ENCODE measurements at places on chromosomes 4 and X.

DNA sequence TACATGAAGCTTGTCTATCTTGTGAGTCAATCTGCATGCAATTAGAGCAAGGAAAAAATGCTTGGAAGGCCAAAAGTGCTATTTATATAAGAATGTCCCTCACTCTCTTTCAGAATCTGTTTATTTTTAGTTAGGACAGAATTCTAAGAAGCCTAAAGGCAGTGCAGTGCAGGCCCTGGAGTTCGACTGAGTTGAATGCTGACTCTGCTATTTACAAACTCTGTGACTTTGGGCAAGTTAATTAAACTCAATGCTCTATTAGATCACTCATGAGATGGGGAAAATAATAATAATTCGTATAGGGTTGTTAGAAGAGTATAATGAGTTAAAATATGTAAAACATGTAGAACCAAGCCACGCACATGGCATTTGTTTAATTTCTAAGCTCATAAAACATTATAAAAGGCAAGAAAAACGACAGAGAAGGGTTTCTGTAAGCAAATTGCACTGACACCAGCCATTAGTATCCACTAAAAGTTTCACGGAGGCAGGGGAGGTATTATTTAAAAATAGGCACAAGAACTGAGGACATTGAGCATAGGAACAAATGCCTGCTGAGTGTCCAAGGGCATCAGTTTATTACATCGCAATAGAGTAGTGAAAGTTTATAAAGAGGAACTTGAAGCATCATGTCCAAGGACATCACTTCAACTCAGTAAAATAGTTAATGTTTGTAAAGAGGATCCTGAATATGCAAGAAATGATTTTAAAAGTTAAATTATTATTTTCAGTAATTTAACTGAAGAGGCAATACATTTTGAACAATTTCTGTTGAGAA lies 115.0 kb upstream of the INPP4B start:
- DNase-seq: no peak

DNA sequence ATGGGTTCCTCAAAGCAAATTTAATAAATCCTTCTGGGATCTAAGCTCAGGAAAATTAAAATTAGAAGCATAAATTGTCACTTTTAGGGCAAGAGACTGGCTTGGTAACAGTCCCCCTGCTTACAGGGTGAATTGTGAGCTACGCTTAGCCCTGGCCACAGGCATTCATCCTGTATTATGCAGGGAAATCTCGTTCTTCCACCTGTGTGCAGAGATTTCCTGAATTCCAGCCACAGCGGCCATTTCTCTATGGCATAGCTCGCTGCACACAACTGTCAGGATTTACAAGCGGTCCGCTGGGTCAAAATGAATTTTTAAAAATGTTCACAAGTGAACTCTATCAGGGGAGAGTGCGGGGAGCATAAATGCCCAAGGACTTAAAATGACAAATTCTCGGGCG lies 111.9 kb downstream of the DCTD start:
- DNase-seq: no peak

- DNase-seq: no peak
Measured at GRCh38 chr4:24578364-24578763, 6.0 kb downstream of the DHX15 start.

DNA sequence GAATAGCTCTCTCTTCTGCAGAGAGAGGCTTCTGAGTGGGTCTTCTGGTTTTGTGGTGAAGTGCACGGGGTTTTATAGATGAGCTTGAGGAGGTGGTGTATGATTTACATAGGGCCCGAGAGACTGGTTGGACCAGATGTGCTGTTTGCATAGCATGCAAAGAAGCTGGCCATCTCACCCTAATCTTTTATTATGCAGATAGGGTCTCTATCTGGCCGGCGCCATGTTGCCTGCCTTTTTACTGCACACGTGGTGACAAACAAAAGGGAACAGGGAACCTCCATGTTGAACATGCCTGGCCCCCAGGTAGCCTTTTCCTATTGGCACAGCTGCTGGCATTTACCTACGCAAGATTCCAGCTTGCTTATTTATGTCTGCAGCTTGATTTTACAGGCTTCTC lies 473.3 kb upstream of the FAM47C start:
- no peak for DNase-seq

GRCh38 chr4:122481766-122482405 lies 25.4 kb upstream of the IL2 start:
- DNase-seq: no peak

GRCh38 chr4:149280806-149281205 lies 534.8 kb downstream of the IQCM start:
- no peak for DNase-seq

DNA sequence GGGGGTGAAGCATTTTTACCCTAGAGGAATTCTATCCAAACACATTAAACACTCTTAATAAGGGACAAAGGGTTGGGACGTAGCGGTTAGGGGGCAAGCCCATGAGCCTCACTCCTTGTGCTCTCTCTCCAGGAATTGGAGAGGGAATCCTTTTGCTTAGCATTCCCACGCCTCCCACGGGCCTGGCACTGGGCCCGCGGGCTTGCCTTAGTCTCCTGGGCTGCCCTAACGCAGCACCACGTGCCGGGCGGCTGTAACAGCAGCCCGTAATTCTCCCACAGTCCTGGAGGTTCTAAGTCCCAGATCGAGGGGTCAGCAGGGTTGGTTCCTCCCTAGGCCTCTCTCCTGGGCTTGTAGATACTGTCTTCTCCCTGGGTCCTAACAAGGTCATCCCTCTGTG lies 67.5 kb downstream of the TBL1X start:
- DNase-seq: no peak

DNA sequence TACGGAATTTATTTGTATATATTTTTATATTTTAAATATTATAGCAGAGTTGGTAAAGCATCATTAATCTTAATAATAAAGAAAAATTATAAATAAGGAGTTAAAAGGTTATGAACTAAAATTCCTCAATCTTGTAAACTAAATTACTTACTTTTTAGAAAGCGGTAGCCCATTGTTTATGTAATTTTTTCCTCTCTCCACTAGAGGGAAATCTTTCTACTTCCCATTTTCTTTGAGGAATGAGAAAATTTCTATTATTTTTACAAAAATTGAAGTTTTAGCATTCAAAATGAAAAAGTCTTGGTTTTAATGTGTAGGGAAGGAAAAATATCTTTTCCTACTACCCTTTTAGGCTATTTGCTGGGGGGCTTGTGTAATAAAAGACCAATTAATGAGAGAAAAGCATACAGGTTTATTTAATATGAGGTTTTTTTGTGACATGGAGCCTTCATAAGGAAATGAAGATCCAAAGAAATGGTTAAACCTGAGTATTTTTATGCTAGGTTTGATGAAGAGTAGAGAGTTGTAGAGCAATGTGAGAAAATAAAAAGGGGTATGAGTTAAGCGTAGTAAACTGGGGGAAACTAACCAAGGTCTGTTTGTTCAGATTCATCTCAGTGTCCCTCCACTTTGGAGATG lies 68.7 kb upstream of the ADAD1 start:
- DNase-seq: no peak

DNA sequence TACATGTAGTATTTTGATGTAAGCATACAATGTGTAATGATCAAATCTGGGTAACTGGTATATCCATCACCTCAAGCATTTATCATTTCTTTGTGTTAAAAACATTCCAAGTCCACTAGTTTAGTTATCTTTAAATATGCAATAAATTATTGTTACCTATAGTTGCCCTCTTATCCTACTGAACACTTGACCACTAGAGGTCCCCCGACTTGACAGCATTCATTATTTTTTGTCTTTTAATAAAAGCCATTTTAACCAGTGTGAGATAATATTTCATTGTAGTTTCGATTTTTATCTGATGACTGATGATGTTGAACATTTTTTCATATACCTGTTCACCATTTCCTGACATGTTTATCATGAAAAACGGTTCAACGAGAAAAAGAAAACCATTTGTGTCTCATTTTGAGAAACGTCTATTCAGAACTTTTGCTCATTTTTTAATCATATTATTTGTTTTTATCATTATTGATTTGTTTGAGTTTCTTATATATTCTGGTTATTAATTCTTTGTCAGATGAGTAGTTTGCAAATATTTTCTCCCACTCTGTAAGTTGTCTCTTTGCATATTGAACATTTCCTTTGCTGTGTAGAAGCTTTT lies 199.0 kb upstream of the CXXC4 start:
- DNase-seq: no peak

DNA sequence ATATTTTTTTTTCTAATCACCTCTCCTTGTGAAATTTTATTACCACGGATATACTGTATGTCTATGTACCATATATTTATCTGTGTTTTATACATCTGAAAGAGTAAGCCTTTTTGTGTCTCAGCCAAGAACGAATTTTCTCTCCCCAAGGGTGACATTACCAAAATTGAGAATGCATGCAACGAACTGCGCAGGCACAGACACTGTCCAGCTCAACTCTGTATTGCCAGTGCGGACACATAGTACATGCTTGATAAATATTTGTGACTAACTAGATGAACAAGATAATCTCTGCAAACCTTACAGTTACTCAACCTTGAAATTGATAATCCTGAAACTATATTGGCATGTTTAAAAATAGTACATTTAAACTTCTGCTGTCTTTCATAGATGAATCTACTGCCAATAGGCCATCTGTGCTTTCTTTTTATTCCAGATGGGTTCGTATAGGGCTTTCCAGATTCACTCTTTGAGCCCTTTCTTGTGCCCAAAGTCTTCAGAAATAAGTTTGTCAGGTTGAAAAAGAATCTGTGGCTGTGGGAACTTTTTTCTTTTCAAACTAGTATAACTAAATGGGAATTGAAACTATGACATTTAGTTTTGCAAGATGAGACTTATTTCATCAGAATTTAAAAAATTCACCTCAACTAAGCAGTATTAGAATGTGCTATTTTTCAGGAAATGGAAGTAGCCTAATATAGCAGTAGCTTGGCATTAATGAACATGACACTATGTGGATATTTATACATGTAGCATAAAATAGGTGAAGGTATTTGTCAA lies 38.9 kb downstream of the DTHD1 start:
- no peak for DNase-seq

DNA sequence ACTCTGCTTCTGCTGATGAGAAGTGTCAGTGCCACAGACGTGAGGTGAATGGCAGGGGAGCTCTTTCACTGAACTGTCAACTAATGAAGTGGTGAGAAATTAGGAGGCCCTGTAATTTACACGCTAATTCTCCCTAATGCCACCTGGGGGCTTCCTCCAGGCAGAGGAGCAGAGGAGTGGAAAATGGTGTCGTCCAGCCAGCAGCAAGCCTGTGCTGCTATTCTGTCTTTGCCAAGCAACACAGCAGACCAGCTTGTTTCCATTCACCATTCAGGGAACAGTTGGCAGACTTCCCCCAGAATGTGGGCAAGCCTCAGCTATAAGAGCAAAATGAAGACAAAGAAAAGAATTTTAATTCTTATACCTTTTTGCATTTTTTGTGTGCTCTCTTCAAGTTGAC lies 245.2 kb upstream of the TET2 start:
- DNase-seq: no peak

DNA sequence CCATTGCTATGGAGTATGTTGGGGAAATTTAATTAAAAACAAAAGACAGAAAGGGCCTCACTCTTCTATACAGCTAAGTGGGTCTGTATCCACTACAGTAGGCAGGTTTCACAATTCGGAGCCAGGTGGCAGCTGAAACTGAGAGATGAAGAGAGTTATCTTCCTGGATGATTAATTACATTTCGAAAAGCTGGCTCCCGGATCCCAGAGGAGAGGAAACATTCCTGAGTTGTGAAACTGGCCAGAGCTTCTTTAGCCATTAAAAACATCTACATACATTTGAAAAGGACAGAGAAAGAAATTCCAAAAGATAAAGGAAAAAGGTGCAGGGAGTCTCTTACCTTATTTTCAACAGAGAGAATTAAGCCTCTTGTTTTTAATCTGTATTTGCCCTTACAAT lies 15.5 kb upstream of the PDZD4 start:
- DNase-seq: no peak

DNA sequence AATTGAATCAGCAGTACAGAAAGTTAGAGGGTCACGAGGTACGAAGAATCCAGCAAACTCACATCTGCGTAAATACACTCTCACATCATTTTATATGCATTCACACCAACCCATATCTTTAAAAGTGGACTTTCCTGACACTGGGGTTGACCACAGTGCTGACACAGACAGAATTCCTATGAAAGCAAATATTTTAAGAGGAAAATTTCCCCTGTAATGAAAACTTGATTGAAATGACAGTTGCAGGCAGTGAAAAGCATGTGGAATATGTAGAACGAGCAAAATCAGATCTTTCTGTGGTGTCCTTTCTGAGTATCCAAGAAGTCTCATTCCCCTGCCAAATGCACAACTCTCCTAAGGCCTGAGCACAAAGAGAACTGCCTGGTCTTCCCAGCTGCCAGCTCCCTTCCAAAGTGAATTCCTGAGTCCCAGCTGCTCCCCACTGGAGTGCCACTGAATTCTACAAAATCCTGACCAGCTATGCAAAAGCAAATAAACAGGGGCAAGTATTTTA lies 50.5 kb upstream of the FAM9C start:
- no peak for DNase-seq

DNA sequence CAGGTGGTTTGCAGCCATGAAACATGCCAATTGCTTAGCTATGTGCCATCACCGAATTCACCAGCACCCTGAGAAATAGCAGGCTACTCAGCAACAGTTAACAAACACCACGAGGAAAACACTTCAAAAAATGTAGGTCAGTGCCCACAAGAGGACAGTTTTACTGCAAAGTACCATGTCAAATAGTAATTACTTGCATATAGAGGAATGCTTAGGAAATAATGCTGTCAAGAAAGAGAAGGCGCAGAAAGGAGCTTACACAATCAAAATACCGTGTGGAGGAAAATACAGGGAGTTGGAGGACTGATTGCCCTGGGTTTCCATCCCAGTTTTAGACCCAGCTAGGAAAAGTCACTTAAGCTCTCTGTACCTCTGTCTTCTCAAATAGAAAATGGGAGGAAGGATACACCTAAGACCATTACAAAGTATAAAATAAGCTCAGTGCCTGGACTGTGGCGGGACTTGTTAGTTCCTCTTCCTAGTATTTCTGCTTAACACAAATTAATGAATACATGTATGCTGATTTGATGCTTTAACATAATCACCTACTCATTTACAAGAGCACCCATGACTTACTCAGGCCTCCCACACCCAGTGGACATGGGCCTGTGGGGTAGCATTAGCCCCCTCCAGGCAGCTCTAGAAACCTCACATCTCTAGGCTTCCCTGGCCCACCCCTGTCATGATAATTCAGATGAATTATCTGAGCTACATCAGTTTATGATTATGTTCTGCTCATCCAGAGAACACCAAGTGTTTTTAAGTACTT lies 44.5 kb upstream of the IL21 start:
- DNase-seq: no peak

DNA sequence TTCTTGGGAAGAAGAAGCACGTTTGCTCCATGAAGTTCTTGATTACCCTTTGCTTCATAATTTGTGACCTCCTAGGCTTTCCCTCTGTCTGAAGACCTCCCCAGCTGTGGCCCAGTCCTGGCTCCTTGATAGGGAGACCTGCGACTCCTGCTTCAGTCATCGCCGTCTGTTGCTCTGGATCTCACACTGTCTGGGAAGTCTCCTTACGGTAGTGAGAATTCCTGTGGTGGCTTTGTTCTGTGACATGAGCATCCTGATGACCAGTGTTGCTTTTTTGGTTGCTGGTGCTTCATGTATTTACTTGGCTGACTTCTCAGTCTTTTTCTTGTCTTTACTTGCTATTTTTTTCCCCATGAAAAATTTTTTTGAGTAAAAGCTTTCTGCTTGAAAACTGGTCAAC lies 44.2 kb downstream of the JADE1 start:
- DNase-seq: no peak

GRCh38 chrX:1316527-1316926 lies 20.1 kb upstream of the IL3RA start:
- no peak for DNase-seq

- no peak for DNase-seq
Measured at GRCh38 chr4:126081336-126081735, 766.6 kb downstream of the FAT4 start.

All from stimulated activated CD8-positive, alpha-beta memory T cell treated with anti-CD3 and anti-CD28 coated beads, Interleukin-15, amount 100 ng/mL, for 1 hour (primary cell).